Thymus (tissue), 14 donors: ENCODE measurements at places on chromosomes 16 and 17.
A peak's percentile ranks its signal among the peaks of the same experiment; 100 is the strongest.

- DNase-seq = no peak
Observed at GRCh38 chr16:72091217-72091616, 2.2 kb downstream of the TXNL4B start.

DNA sequence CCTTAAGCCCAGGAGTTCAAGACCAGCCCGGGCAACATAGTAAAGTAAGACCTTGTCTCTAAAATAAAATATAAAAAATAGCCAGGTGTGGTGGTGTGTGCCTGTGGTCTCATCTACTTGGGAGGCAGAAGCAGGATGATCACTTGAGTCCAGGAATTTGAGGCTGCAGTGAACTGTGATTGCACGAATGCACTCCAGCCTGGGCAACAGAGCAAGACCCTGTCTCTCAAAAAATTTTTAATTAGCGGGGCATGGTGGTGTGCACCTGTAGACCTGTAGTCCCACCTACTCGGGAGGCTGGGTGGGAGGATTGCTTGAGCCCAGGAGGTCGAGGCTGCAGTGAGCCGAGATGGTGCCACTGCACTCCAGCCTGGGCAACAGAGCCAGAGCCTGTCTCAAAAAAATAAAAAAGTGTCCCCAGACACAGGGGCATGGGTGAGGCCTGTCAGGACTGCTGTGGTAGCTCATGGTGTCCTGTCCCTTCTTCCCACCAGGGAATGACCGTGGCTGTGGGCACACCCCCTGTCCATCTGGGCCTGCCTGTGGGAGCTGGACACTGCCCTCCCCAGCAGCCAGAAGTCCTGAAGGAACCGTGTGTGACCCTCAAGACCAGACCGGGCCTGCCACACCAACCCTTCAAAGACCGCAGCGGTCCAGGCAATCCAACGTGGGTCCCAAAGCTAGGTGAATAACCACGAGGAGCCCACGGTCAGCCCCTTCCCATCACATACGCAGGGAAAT is 30.8 kb upstream of the GAA start:
- no peak for DNase-seq

DNA sequence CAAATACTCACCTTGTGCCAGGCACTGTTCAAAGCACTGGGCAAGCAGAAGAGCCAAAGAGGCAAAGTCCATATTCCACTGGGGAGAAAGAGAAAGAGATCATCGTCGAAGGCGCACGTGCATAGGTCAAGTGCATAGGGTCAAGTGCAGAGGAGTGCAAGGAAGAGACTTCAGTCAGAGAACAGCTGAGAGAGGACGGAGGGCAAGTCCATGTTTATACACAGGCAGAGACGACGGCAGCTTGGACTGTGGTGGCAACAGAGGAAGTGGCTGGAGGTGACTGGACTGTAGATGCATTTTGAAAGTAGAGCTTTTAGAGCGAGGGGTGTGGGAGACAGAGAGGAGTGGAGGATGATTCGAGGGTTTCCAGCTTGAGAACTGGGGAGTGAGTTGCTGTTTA is 74.7 kb upstream of the SDK2 start:
- no peak for DNase-seq

DNA sequence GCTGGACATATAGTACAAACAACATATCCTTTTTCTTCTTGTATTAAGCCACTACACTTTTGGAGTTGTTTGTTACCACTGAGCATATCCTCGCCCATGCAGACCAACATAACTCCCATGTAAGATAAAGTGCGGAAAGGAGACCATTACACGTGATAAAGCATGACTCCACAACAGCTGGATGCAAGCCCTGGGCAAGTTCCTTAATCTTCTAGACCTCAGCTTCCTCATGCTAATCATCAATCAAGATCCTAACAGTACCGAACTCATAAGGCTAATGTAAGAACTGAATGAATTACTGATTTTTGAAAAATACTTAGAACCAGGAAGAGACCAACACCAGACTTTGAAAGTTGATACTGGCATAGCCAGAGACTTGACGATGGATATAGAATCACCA is 47.0 kb upstream of the GSG1L start:
- DNase-seq = no peak

GRCh38 chr17:2387086-2388019 is 13.5 kb downstream of the MNT start:
- no peak for DNase-seq

- DNase-seq = peak; percentile 73
Observed at GRCh38 chr16:80526418-80527061, 14.3 kb upstream of the DYNLRB2 start.

GRCh38 chr17:64653985-64654355 is 8.1 kb downstream of the SMURF2 start:
- no peak for DNase-seq

GRCh38 chr17:77811521-77811920 is 147.0 kb upstream of the TNRC6C start:
- no peak for DNase-seq

GRCh38 chr17:20010099-20010863 is 1.1 kb downstream of the SPECC1 start:
- peak; percentile 13 for DNase-seq

DNA sequence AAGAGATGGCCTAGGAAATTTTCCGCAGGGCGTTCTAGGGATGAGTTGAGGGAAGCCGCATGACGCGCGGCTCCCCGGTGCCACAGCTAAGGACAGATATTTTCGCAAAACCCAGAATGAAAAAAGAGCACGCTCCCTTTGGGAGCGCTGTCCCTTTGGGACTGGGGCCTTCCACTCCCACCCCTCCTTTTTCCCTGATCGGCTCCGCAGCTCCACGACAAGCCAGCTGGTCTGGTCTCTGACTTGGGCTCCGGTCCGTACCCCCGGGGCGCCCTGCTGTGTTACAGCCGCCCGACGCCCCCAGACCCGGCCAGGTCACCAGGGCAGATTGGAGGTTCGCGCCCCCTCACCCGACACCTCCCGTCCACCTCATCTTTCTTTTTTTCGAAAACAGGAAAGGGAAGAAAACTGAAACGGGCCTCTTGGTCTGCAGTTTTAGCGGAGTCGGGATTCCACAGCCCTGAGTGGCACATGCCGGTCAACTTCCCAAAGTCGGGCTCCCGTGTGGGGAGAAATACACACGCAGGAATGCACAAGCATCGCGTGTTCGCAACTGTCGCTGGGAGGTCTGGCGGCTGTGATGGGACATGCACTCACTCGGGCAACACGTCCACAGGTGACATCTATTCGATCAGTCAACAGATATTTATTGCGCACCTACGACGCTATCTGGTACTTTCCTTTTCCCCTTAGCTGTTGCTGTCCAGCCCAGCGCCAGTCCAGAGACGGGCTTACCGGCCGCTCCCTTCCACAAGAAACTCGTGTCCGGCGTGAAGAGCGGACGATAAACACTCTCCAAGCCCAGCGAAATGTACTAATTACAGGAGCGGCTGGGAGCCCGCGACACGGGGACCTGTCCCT is 3.9 kb upstream of the SOX9 start:
- no peak for DNase-seq

DNA sequence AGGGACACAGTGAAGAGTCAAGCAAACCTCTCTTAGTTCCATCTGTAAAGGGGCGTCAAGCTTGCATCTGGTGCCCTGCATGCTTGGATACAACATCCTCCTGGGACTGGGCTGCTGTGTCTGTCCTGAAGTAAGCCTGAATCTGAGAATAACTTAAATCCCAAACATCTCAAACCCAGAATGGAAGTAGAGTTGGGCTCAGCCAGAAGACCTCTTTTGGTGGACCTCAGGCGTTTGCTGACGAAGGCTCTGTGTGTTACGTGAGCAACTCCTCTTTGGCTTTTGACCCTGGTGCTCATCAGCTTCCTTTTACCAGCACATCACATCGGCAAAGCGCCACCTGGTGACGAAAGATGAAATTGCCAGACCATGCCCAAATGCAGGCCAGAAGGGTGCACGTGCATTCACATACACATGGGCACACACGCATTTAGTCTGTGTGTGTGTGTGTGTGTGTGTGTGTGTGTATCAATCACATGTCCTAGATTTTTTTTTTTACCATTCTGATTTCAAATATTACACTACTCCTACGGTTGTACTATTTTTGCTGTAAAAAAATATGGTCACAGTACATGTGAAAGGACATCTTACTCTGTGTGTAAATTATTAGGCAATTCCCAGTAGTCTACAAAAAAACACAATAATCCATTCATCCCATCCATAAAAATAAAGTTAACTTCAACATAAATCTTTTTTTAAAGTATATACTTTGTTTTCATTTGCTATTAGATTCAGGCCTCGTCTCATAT is 41.1 kb upstream of the FOXJ1 start:
- DNase-seq = peak; percentile 92

DNA sequence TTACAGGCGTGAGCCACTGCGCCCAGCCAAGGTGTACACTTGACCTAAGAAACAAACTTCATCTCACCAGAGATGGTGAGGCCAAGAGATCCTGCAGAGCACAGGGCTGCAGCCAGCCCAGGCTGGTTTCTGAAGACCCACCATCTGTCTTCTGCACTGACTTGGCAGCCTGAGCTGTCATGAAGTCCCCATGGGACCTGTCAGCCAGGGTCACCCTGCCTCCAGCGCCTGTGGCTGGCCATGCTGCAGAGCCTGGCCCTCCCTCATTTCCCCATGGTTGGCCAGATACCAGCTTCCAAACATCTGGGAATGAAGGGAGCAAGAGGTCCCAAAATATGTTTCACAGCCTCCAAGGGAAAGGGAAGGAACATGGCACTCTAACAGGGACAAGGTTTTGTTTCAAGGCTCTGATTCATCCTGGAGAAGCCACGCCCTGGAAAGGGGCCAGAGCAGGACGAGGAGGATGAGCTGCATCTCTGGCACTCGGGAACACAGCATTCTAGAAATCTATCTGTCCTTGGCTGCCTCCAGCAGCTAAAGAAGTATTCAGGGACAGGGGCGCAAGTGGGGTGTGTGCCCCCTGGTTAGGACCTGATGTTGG is 45.3 kb downstream of the DDX19A start:
- DNase-seq = no peak

- no peak for DNase-seq
Observed at GRCh38 chr17:46139432-46140210, 53.6 kb downstream of the KANSL1 start.

DNA sequence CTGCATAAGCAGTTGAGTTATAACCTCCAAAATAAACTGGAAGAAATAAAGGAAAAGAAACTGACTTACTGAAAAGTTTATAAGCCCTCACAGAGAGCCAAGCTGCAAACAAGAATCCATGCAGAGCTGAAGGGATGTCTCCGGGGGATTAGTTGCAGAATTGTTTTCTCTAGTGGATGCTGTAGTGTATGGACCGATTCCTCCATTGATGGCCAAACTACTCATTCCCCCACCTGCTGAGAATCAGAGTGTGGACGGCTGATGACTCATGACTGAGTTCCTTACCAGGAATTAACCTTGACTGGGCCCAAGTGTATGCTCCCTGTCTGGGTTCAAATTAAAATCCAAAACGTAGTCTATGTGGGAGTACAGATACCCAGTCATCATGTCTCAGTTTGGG is 93.9 kb upstream of the CDH8 start:
- no peak for DNase-seq

- DNase-seq = no peak
Observed at GRCh38 chr16:9113707-9114106, 22.3 kb downstream of the HAPSTR1 start.

- no peak for DNase-seq
Observed at GRCh38 chr16:49487746-49488145, 114.1 kb downstream of the C16orf78 start.

GRCh38 chr17:76265624-76266243 is 586 bp downstream of the UBALD2 start:
- peak; percentile 74 for DNase-seq

DNA sequence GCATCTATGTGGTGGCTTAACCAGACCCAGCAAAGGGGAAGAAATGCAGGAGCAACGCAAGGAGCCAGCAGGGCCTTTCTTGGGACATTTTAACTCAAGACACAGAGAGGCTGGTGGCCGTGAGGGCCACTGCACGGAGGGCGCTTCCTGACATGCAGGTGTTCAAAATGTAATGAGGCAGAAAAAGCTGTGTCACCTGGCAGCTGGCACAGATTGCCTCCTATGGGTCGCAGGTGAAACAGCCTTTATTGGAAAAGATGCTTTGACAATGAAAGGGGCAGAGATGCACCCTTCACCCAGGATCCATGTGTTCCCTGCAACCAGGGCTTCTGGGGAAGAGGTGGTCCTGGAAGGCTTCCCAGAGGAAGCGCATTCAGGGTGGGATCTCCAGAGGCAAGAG is 219.3 kb downstream of the XYLT1 start:
- DNase-seq = no peak

GRCh38 chr17:83147280-83147679 is 67.9 kb downstream of the METRNL start:
- no peak for DNase-seq

GRCh38 chr16:14456793-14457481 is 173.1 kb downstream of the PARN start:
- no peak for DNase-seq

GRCh38 chr17:30476726-30477082 is 504 bp upstream of the GOSR1 start:
- no peak for DNase-seq
